ENCODE measurements at places on chromosomes 13 and 19. TPM values are rescaled to one million over a fixed set of nuclear protein-coding genes. Genes with fewer than 3 reads are reported as not detected.

RFPL4AL1 gene
- total RNA-seq = not detected

DNA sequence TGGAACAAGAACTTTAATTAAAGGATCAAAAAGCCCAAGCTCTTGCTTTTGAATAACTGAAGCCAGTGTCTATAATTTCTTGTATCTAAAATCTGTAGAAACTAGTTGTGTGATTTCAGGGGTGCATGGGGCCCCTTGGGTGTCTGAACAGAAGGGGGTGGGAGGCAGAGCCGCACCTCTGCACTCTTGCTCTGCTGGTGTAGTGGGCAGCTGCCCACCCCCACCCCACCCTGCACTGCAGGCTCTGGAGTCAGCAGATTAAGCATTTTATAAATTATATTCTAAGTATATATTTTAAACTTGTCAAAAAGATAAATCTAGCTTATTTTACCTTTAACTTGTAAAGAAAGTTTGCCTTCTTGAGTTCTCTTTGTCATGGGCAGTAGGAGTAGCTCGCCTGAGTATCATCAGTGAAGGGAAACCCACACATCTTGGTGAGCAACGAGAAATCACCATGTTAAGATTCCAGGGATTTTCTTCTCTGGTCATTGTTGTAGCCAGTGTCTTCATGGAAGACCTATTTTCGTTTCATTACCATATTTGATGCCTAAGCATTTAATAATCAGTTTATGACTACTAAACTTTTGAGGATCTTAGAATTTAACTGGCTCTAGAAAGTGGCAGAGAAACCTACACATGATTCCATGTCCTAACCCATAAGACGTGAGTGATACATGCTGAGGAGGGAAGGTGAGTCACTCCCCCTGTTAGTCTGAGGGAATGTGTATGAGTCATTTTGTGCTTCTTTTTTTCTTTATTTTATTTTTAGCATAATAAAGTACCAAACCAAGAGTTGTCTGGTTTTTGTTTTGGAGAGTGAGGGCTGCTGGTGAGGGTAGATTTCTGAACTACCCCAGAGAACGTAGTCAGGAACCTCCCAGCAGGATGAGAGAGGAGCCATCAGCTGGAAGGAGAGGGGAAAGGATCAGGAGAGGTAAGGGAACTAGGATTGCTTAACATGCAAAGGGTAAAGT lies 7.7 kb downstream of the UBE2L5 start:
- H3K36me3 ChIP-seq = no peaks in the 10 kb centered on the region
- no peak overlapping the region for H3K27ac ChIP-seq
- no peaks in the 10 kb centered on the region for H3K27me3 ChIP-seq
- no peak for DNase-seq
- no peak overlapping the region for H3K4me3 ChIP-seq
- H3K4me1 ChIP-seq = no peaks in the 10 kb centered on the region

DNA sequence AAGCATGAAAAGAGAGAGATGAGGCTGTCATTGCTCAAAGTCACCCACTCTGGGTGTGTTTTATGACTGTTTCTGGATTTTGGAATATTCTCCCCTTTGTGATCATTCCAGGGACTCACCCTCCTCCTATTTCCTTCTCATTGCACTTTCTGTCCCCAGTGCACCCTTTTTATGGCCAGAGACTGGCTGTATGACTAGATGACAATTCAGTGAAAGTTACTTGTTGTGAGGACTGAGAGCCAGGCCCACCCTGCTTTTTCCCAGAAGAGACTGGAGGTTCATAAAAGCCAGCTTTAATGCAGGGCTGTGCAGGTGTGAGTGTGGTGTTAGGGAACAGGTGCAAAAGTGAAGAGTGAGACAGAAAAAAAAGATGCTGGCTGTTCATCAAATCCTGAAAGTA lies 17.3 kb downstream of the CEACAM7 start:
- no peak overlapping the region for H3K4me3 ChIP-seq
- no peak overlapping the region for H3K27ac ChIP-seq
- no peaks in the 10 kb centered on the region for H3K4me1 ChIP-seq
- no peaks in the 10 kb centered on the region for H3K36me3 ChIP-seq

KIRREL2 gene
- 0.14 TPM for total RNA-seq

ANGPTL8 gene
- not detected for total RNA-seq

SKA3 gene
- not detected for total RNA-seq

DNA sequence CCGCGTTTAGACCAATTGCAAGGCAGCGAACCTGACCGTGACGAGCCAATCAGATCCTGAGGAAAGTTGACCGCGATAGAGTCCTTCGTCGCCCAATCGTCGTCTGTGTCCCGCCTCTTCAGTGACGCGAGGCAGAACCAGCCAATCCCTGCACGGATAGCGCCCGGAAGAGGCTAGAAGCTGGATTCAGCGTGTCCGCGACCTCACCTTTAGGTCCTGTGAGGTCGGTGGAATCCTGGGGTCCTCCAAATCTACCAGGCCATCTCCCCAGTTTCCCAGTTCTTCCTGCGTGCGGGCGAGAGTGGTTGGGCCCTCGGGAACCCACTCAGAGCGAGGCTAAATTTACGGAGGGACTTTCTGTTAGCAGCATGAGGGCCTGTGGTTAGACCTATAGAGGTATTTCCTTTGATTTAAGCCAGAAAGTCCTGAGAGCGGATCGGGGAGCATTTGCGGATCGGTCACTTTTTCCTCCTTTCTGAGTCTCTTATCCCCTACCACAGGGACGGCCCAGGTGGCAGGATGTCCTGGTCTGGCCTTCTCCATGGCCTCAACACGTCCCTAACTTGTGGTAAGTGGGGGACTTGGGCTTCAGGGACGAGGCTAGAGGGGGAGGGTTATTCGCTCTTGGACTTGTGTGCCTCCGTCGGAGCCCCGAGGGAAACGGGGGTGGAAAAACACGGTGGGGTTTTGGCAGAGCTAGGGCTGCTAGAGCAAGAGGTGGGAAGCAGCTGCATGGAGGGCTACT lies at the start of gene MRPS12:
MRPS12 (plus strand) TSS at position 169 of the 745 bp plus-strand sequence; CDS start at position 520, 351 bp downstream.
- H3K4me3 ChIP-seq = peak within 1 kb of the TSS; percentile 79
- H3K36me3 ChIP-seq = peaks cover 22% of the 10 kb centered on the region
- H3K27me3 ChIP-seq = no peaks in the 10 kb centered on the region
- peaks cover 46% of the 10 kb centered on the region for H3K4me1 ChIP-seq

PSG5 gene
- not detected for total RNA-seq

DNA sequence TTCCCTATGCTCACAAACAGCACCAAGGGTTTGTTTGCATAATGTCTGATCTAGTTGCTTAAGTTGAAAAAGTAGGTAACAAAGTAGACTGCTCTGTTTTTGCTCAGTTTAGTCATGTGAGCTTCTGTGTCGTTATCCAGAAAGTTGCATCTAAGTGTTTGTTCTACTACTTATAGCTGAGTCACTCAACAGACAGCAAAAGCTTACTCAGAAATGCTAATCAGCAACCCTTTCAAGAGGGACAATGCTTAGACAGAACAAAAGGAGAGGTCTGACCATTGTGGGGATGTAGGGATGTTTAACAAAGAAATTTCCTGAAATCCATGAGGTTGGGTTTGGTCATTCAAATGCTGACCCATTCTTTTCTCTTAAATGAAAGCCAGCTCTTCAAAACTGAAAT lies 106.4 kb downstream of the ATP8A2 start:
- no peak for DNase-seq
- H3K36me3 ChIP-seq = no peaks in the 10 kb centered on the region
- H3K27ac ChIP-seq = no peak overlapping the region
- no peak overlapping the region for H3K4me3 ChIP-seq
- H3K4me1 ChIP-seq = no peaks in the 10 kb centered on the region

DNA sequence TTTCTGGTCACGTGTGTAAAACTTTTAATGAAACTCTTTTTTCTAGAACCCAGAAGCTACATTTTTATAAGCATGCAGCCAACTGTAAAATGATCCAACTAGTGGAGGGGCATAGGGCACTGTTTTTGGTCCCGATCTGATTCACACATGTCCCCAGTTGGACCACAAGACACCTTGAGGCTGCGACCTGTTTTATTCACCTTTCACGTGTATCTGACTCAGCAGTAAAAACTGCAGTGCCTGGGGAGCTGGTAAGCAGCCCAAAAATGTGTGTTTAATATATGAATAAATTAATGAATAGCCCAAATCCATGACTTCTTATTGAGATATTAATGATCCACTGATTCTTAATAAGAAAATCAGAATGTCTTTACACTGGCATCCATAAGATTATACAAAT lies 140.4 kb downstream of the COL4A1 start:
- no peaks in the 10 kb centered on the region for H3K4me1 ChIP-seq
- H3K4me3 ChIP-seq = no peak overlapping the region
- no peaks in the 10 kb centered on the region for H3K27me3 ChIP-seq
- H3K27ac ChIP-seq = no peak overlapping the region
- DNase-seq = no peak

SULT2A1 gene
- not detected for total RNA-seq

DNA sequence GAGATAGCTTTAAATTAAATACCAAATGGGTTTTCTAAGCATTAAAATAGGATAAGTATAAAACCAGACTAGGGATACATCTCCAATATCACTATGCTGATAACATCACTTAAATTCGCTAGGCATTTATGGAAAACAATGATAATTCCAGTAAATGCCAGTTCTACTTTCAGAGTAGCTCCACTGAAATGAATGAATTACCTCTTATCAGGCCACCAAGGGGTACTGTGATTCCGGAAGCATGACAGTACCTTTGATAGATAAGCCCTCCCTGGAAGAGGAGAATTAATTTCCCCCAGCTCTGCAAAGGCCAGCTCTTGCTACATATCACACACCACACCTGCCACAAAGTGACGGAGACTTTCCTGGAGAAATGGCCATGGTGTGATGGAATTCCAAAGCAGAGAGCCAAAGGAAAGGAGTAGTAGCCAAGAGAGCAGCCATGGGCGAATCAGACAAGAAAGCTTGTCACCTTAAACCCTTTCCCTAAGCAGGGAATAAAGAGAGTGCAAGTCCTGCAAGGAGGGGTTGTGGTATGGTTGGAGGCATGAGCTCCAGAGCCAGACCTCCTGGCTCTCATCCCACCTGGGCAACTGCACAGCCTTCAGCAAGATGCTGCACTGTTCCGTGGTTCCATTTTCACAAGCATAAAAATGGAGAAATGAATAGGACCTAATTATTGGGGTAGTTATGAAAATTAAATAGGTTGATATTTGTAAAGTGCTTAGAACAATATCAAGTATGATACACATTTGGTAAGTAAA lies 423.1 kb downstream of the FGF14 start:
- no peaks in the 10 kb centered on the region for H3K4me1 ChIP-seq
- H3K27me3 ChIP-seq = no peaks in the 10 kb centered on the region
- no peak for DNase-seq
- H3K4me3 ChIP-seq = no peak overlapping the region
- H3K27ac ChIP-seq = no peak overlapping the region

GRCh38 chr13:54241719-54242118 lies 1213.1 kb downstream of the OLFM4 start:
- H3K36me3 ChIP-seq = no peaks in the 10 kb centered on the region
- no peak for DNase-seq

KLF1 gene
- total RNA-seq = not detected

- no peaks in the 10 kb centered on the region for H3K4me1 ChIP-seq
- no peak overlapping the region for H3K4me3 ChIP-seq
- H3K36me3 ChIP-seq = no peaks in the 10 kb centered on the region
Measured at GRCh38 chr13:102913914-102914313, 68.1 kb downstream of the ERCC5 start.

CRB3 gene
- 7.9 TPM for total RNA-seq

CYSLTR2 gene
- 2.4 TPM for total RNA-seq

CYP2F1 gene
- total RNA-seq = 0.96 TPM

DNA sequence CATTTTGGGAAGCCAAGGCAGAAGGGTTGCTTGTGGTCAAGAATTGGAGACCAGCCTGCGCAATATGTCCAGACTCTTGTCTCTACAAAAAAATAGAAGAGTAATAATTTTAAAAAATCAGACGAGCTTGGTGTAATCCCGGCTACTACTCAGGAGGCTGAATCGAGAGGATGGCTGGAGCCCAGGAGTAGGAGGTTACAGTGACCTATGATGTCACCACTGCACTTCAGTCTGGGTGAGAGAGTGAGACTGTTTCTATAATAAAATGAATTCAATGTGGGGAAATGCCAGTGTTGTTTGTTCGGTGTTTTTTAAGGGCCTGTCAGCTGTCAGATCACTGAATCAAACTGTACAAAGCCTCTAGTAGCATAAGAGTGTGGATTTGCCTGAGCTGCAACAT lies 1.2 kb upstream of the FBXL3 start:
- no peak overlapping the region for H3K27ac ChIP-seq
- peaks cover 9% of the 10 kb centered on the region for H3K36me3 ChIP-seq
- peaks cover 20% of the 10 kb centered on the region for H3K4me1 ChIP-seq
- no peak overlapping the region for H3K4me3 ChIP-seq
- no peaks in the 10 kb centered on the region for H3K27me3 ChIP-seq

DMKN gene
- total RNA-seq = not detected

DNA sequence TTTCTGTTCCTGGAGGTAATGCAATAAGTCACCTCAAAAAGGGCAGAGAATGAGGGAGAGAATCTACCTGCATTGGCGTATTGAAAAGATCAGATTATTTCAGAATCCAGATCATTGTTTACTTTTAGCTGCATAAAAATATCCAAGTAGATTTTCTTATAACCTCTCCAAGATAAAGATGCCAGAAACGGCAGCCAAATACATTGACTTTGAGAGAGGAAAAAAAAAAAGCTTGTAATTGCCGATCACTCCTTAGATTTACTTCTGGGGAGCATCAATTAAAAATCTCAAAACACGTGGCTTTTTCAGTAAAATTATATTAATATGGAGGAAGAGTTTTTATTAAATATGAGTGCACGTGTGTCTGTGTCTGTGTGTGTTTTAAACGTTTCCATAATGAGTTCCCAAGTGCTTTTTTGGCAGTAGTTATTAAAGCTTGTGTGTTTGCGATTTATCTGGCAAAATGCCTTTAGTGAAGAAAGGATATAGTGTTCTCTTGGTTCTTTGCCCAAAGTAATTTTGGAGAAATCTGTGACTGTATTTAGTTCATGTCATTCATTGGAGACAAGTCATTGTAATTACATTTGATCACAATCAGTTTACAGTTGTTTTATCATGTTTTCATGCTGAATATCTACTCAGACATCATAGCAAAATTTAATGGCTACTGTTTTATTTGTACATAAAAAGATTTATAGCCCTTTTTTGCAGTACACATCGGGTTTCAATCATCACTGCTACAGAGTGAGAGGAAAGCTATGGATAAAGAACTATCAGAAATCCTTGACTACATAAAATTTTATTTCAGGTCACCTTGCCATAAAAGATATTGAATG lies 176.1 kb downstream of the TM9SF2 start:
- H3K4me3 ChIP-seq = no peak overlapping the region
- no peaks in the 10 kb centered on the region for H3K27me3 ChIP-seq
- DNase-seq = no peak
- no peaks in the 10 kb centered on the region for H3K4me1 ChIP-seq
- H3K27ac ChIP-seq = no peak overlapping the region
